Thyroid gland (tissue), 4 donors: ENCODE measurements at places on chromosomes 11 and 22.

GRCh38 chr11:79547256-79547655, 106.4 kb upstream of the TENM4 start:
- no peaks in the 10 kb centered on the region for H3K4me1 ChIP-seq
- no peaks in the 10 kb centered on the region for H3K27me3 ChIP-seq
- no peaks in the 10 kb centered on the region for H3K36me3 ChIP-seq

DNA sequence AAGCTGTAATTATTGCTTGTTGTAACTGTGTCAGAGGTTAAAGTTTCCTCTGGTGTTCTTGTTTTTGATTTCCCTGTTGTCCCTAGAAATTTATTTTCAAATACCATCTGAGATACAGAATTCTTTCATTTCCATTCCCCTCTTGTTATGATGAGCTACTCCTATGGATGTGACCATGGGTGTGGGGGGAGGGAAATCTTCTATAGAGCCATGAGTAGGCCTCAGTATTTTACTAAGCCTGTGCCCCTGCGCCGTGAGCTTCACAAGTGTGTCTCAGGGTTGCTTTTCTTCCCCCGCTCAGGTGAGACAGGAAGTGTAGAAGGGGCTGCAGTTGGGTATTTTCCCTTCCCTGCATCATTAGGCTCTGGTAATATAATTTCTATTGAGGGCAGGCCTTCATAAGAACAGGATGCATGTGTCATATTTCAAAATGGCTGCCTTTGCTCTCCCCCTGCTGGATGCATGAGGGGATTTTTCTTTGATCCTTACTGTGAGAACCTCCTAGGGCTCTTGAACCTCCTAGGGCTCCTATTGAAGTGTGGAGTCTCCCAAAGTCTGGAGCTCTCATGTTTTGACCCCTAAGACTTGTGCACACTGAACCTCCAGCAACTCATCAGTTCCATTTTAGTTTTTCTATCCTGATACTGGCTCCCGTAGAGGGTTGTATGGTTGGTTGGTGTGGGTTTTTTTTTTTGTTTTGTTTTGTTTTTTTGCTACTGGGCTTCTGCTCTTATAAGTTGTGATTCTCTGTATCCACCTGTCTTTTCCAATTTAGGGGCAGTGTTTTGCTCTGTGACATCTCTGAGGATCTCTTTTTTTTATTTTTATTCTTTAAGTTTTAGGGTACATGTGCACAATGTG, 658.2 kb downstream of the NTM start:
- no peak for DNase-seq
- no peaks in the 10 kb centered on the region for H3K36me3 ChIP-seq
- H3K27ac ChIP-seq, result no peak overlapping the region

- H3K36me3 ChIP-seq, result no peaks in the 10 kb centered on the region
- peak overlapping the region; percentile 30 for H3K27ac ChIP-seq
- H3K27me3 ChIP-seq, result no peaks in the 10 kb centered on the region
Measured at GRCh38 chr22:38843201-38843656, 599 bp downstream of the NPTXR start.

GRCh38 chr11:121901886-121902285, 214.1 kb downstream of the BLID start:
- no peak overlapping the region for H3K4me3 ChIP-seq
- DNase-seq, result no peak
- no peaks in the 10 kb centered on the region for H3K4me1 ChIP-seq
- no peaks in the 10 kb centered on the region for H3K27me3 ChIP-seq
- H3K36me3 ChIP-seq, result no peaks in the 10 kb centered on the region

- DNase-seq, result no peak
- no peak overlapping the region for H3K27ac ChIP-seq
- H3K27me3 ChIP-seq, result no peaks in the 10 kb centered on the region
- H3K4me1 ChIP-seq, result no peaks in the 10 kb centered on the region
- H3K36me3 ChIP-seq, result no peaks in the 10 kb centered on the region
- H3K4me3 ChIP-seq, result no peak overlapping the region
Measured at GRCh38 chr11:62322524-62322923, 14.7 kb upstream of the ASRGL1 start.

- H3K4me1 ChIP-seq, result no peaks in the 10 kb centered on the region
- no peak overlapping the region for H3K4me3 ChIP-seq
- DNase-seq, result no peak
Measured at GRCh38 chr11:43996318-43996717, 51.5 kb upstream of the ACCSL start.

DNA sequence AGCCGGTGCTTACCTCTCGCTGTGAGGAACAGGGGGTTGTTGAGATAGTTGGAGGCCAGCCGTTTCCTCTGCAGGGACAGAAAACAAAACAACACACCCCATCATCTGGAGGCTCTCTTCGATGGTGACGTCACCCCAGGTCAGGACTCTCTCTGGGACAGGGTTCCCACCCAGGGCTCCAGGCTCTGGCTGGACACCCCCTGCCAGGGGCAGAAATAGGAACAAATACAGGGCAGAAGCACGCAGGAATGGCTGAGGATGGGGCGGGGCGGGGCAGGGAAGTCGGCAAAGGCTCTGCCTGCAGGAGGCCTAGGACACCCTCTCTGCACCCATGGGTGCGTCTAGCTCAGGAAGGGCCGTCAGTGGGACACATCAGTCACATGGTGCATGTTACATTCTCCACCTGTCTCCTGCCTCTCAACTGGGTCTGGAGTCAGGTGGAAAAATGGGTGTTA, 118.5 kb downstream of the PHF21B start:
- DNase-seq, result no peak
- no peaks in the 10 kb centered on the region for H3K4me1 ChIP-seq
- H3K27ac ChIP-seq, result no peak overlapping the region
- no peaks in the 10 kb centered on the region for H3K27me3 ChIP-seq
- H3K4me3 ChIP-seq, result no peak overlapping the region
- H3K36me3 ChIP-seq, result no peaks in the 10 kb centered on the region

DNA sequence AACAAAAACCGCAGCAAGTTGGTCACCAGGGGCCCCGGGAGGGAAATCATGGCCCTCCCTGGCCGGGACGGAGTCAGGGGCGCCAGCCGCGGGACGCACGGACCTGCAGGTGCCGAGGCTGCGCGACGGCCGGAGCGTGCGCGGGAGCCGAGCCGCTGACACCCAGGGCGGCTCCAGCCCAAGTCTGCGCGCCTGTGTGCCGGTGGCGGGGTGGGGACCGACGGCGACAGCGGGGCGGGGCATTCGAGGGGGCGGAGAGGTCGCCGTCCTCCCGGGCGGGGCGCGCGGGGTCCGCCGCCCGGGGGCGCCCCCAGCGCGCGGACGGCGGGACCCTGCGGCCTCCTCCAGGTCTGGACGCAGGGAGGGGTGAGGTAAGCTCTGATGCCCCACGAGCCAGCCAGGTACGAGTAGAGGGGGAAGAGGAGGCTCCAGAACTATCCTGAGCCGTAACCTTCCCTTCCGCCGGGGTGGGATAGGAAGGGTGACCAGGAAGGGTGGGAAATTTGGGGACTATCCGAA, at the start of gene ESAM:
TSS of gene ESAM (minus strand) at position 186 of the 519 bp plus-strand sequence. CDS start at position 50, 136 bp downstream.
- peak within 1 kb of the TSS; percentile 98 for H3K27ac ChIP-seq
- H3K27me3 ChIP-seq, result no peaks in the 10 kb centered on the region
- peaks cover under 1% of the 10 kb centered on the region for H3K36me3 ChIP-seq
- DNase-seq, result peak; percentile 86

DNA sequence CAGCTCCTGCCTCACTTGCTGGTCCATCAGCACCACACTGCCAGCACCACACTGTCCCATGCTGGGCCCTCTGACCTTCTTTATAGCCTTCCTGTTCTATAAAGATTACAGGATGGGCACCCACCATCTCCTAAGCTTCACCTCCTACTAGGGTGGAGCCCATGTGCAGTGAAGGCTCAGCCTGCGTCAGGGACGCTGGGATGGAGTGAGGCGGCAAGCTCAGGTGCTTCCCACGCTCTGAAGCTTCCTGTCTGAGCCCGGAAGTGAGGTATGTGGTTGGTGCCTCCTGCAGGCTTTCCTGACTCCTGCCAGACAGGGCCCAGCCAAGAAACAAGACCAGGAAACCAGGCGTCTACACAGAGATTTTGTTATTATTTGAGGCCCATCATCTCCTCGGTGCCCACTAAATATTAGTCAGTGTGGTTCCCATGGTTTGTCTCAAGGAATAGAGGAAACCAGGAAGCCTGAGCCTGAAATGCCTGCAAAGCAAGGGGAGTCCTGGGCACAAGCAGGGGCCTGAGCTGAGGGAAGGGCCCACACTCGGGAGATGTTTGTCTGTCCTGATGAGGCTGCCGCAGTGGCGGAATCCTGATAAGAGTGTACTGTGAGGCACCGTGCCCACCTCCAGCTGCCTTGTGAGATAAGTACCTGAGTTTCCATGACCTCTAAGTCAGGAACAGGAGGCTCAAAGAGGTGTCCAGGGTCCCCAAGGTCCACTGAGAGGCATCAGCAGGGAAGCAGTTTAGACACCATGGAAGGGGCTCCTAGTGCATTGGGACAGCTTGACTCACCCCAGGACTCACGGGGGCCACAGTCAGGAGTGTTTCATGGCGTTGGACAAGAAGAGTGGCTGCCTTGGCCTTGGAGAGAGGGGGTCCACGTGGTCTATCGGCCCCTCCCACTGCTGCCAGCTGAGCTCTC, 22.0 kb downstream of the RSPH14 start:
- no peaks in the 10 kb centered on the region for H3K36me3 ChIP-seq
- no peaks in the 10 kb centered on the region for H3K27me3 ChIP-seq
- no peaks in the 10 kb centered on the region for H3K4me1 ChIP-seq
- DNase-seq, result no peak

GRCh38 chr11:132439711-132440255, 1069.4 kb downstream of the NTM start:
- no peaks in the 10 kb centered on the region for H3K36me3 ChIP-seq
- no peak overlapping the region for H3K27ac ChIP-seq
- H3K27me3 ChIP-seq, result no peaks in the 10 kb centered on the region
- DNase-seq, result no peak

DNA sequence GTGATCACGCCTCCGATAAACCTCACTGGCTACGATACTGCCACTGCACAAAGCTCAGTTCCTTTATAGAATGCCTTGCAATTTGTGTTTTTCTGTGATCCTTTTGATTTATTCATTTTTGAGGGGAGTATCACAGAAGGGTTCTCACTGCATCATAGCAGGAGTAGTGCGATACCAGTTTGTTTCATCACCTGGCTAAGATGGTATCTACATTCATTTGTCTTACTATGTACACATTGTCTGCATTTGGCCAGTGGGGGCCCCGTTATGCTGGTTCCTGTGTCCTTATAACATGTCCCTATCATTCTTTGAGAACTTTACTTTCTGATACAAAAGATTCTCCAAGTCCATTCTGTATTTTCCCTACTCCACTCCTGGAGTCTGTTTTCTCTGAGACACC, 44.6 kb downstream of the APLP2 start:
- DNase-seq, result no peak
- peaks cover 15% of the 10 kb centered on the region for H3K4me1 ChIP-seq

DNA sequence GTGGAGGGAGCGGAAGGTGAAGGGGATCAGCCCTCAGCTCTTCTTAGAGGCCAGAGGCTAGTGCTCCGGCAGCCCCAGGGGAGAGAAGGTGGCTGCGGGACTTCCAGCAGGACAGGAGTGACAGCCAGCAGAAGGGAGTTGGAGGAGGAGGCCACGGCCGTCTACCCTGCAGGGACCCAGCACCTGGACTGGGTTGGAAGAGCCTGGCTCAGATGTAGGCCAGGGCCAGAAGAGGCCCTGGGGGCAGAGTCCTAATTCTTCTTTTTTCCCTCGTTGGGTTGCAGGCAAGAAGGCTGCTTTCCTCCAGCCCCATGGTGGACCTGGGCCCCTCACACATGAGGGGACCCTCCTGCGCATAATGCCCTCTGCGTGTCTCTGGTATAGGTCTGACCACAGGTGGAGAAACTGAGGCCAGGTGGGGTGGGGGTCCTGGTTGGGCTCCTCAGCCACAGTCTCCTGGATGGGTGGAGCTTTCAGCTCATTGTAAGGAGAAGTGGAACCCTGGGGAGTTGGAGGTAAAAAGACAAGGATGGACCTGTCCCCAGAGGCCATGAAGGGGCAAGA, 2.3 kb upstream of the MCAM start:
- H3K27ac ChIP-seq, result peak overlapping the region; percentile 49
- no peak overlapping the region for H3K4me3 ChIP-seq
- no peak for DNase-seq
- H3K27me3 ChIP-seq, result peaks cover 20% of the 10 kb centered on the region
- no peaks in the 10 kb centered on the region for H3K36me3 ChIP-seq

DNA sequence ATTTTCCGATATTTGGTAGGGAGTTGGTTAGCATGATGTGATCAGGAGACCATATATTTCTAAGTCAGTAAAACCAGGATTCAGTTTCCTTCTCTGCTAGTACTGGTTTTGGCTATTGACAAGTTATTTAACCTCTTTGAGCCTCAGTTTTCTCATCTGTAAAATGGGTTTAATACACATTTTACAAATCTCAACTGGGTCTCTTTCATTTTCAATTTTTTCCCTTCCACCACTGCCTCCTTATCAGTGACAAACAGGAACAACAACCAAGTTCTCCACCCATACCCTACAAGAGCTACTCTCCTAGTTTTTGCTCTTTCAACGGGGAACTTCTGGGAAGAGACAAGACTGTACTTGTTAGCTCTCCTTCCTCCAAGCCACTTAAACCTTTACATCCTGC, 6.2 kb upstream of the APLP2 start:
- H3K4me1 ChIP-seq, result peaks cover 31% of the 10 kb centered on the region
- no peaks in the 10 kb centered on the region for H3K27me3 ChIP-seq
- no peaks in the 10 kb centered on the region for H3K36me3 ChIP-seq
- no peak overlapping the region for H3K4me3 ChIP-seq
- DNase-seq, result no peak

- DNase-seq, result peak; percentile 35
- H3K27me3 ChIP-seq, result no peaks in the 10 kb centered on the region
- H3K36me3 ChIP-seq, result no peaks in the 10 kb centered on the region
- no peak overlapping the region for H3K27ac ChIP-seq
Measured at GRCh38 chr11:115672999-115673411, 168.8 kb upstream of the CADM1 start.

GRCh38 chr11:83938148-83938547, 652.0 kb upstream of the CCDC90B start:
- H3K27me3 ChIP-seq, result no peaks in the 10 kb centered on the region
- DNase-seq, result no peak
- H3K4me3 ChIP-seq, result no peak overlapping the region

GRCh38 chr11:71251761-71252268, 562 bp downstream of the SHANK2 start:
- peak overlapping the region; percentile 79 for H3K4me3 ChIP-seq
- no peaks in the 10 kb centered on the region for H3K36me3 ChIP-seq
- peak; percentile 69 for DNase-seq

DNA sequence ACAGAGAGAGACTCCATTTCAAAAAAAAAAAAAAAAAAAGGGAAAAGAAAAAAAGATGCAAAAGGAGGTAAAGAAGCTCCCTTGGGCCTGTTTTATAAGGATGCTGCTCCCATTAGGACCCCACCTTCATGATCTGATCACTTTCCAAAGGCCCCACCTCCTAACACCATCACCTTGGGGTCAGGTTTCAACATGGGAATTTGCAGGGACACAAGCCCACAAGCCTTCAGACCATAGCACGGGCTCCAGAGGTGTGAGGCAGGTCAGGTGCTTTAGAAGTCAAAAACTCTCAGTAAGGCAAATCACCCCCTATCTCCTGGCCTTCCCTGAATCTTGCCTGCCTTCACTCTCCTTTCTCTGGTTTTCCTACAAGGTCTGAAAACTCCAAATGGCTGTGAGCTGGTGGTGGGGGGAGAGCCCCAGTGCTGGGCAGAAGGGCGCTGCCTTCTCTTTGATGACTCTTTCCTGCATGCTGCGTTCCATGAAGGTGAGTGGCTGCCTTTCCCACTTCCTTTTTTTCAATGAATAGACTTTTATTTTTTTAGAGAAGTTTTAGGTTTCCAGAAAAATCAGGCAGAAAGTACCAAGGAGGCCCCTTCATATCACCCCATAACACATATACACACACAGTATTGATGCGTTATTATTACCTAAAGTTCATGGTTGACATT, 13.2 kb downstream of the ASPHD2 start:
- no peak overlapping the region for H3K4me3 ChIP-seq
- peaks cover 6% of the 10 kb centered on the region for H3K4me1 ChIP-seq
- DNase-seq, result no peak

- H3K4me1 ChIP-seq, result peaks cover 5% of the 10 kb centered on the region
- no peak overlapping the region for H3K4me3 ChIP-seq
- H3K27me3 ChIP-seq, result no peaks in the 10 kb centered on the region
- peak overlapping the region; percentile 88 for H3K27ac ChIP-seq
- H3K36me3 ChIP-seq, result no peaks in the 10 kb centered on the region
Measured at GRCh38 chr11:47400768-47401279, 7.6 kb upstream of the SLC39A13 start.
